ENCODE measurements at places on chromosomes 5 and 9.

GRCh38 chr9:35431467-35431866 is 58.4 kb upstream of the RUSC2 start:
- DNase-seq = no peak

DNA sequence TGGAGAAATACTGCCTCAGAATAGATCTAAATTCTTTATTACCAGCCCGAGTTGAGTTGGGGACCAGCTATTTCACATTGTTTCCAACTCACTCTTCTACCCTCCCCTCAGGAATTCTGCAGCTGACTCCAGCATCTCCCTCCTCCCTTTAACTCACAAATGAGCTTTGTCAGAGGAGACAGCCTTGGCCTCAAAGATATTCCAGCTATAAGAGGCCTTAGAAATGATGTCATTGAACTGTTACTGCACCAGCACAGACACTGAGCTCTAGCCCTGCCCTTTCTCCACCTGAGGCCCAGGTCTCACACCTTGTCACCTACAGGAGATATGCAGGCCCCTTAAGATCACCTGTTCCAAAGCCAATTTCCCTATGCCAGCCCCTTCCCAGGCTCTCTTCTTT is 78.4 kb upstream of the ATP10B start:
- no peak for DNase-seq

GRCh38 chr5:180790524-180790923 is 12.1 kb downstream of the MGAT1 start:
- DNase-seq = no peak

- no peak for DNase-seq
These were observed 222.8 kb upstream of the PRDM9 start for GRCh38 chr5:23284656-23285055.

GRCh38 chr5:16690243-16690852 is 73.6 kb upstream of the RETREG1 start:
- DNase-seq = no peak

DNA sequence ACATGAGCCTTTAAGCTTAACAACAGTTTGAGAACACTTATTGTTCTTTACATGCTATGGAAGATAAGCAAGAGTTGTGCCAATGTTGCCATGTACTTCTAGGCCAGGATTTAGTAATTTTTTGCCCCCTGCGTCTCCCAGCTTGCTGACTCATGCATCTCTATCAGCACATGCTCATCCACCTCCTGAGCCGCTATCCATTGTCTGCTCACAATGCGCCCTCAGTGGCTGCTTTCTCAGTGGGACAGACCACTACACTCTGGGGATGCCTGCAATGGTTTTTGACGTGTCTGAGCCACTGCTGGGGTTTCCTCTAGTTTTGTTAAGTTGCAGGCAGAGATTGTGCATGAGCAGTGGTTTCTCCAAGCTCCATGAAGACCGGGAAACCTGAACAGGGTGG is 50.9 kb upstream of the PHF2 start:
- DNase-seq = no peak

- DNase-seq = no peak
These were observed 661.0 kb upstream of the C9orf72 start for GRCh38 chr9:28234133-28234893.

- DNase-seq = no peak
These were observed 7.7 kb downstream of the TPM2 start for GRCh38 chr9:35682051-35682450.

DNA sequence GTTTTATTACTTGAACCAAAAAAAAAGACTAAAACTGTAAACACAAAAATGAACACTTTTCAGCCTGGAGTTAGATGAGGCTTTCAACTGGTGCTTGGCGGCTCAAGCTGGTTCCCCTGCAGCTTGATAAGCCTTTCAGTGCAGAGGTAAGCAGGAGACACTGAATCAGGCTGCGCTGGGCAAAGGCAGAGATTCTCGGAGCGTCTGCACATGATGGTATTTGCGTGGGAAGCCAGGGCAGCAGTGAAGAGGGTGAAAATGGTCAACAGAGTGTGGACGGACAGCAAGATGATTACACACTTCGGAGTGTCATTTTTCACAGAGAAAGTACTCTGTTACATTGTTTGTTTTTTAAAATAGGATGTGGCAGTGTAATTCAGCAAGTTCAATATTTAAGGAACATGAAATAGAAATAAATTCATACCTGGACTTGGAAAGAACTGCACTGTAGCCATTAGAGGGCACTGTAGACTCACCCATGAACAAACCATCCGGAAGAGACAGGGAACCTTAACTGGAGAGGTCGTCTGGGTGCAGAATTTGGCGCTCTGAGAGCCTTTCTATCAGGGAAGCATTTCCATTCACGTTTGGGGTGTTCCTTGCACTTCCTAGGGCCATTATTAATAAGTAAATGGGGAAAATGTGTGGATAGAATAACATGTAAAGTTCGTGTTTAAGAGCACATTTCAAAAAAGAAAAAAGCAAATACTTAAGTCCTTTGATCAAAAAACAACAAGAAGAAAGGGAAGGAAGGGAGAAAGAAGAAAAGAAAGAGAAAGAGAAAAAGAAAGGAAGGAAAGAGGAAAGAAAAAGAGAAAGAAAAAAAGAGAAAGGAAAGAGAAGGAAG is 69.8 kb downstream of the ICE1 start:
- DNase-seq = peak; percentile 20

- no peak for DNase-seq
These were observed 73.9 kb downstream of the PIK3R1 start for GRCh38 chr5:68289498-68289897.

GRCh38 chr9:71237051-71237450 is 115.6 kb upstream of the TRPM3 start:
- DNase-seq = no peak

DNA sequence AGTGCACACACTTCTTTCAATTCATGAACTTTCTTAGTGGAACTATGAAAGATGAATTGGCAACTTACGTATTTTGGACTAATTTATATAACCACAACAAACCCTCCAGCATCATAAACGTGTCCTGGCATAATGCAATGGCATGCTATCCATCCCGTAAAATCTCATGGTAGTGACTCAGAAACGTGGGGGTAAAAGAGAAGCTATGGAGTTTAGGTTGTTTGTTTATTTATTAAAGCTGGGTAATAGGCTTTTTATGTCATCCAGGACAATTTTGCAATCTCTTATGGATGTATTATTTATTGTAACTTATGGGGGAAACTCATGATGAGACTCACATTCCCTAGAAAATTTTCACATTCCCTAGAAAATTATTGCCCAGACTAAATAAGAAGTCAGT is 106.3 kb downstream of the GDA start:
- no peak for DNase-seq

- DNase-seq = no peak
These were observed 192.3 kb downstream of the CACNA1B start for GRCh38 chr9:138069731-138070456.
